ENCODE measurements at places on chromosomes 2 and 18.

DNA sequence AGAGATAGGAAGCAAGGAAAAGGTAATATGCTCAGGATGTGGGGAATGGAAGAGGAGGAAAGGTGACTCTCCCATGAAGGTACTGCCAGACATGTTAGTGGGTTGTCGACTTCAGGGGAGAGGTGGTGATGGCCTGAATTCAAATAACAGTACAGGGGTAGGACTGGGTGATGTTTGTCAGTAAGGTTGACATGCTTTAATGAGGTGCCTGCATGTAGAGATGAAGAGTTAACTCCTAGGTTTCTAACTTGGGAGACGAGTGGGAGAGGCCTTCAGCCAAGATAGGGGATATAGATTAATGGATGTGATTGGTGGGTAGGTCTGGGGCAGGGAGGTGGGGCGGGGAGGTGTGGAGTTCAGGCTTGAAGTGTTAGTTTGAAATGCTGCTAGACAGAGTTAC lies 2.6 kb downstream of the NAPG start:
- no peak for DNase-seq

DNA sequence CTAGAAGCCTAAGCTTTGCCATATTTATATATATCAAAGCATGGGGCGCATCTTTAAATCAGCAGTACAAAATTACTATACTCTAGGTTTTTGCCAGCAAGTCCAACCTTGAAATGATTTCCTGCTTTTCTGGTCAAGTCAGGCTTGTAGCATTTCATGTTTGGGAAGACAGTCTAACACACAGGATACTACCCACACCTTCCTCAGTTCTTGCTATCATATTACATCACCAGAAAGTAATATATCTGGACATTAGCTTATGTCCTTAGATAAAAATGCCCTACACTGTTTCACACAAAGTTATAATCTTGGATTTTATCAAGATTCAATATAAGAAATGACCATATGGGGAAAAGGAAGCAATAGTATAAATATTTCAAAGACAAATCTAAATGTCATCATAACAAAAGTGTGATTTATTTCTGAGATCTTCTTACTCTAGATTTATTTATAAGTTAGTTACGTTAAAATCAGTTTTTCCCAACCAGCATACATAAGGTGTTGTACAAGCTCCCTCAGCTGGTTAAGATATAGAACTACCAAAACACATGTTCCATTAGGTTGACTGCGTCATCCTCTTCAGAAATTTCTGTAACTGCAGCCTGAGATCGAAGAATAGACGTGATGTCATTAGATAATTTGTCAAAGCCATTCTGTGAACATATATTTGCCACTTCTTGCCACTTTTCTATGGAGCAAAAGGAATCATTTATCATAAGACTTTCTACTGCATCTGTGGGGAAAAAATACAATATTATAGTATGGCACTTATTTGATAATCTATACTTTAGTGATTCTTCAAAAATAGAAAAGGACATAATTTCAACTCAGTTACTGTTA lies 56.6 kb downstream of the CLHC1 start:
- DNase-seq, result peak; percentile 80

DNA sequence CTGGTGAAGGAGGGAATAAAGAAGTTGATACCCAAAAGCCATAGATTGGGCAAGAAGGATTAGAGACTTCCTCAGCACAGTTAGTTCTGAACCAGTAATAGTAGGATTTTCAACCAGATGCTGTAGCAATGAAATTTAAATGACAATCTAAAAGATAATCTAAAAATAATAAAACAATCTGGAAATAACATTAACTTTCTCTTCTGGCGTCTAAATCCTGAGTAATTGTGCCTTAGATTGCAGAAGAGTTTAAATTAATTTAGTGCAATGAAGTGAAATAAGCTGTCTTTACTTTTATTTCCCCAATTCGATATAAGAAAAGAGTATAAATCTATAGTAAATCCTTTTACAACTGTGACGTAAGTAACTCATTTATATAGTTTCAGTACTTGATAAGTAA lies 186.8 kb upstream of the DOK6 start:
- no peak for DNase-seq

- DNase-seq, result no peak
These were observed 13.4 kb downstream of the IL37 start for GRCh38 chr2:112924360-112924759.

DNA sequence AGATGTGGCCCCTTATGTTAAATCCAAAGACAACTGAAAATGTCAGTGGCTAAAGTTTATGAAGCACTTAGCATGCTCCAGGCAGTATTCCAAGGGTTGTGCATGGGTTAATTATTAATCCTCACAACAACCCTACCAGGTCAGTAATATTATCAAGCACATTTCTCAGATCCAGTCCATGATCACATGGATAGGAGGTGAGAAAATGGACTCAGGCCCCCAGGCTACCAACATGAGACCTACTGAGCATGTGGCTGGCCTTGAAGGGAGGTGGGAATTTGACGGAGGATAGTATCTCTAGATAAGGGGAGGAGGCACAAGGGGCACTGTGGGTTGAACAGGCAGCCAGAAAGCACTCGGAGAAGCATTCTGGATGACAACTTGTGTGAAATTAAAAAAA lies 412.0 kb downstream of the MEIS1 start:
- DNase-seq, result no peak

DNA sequence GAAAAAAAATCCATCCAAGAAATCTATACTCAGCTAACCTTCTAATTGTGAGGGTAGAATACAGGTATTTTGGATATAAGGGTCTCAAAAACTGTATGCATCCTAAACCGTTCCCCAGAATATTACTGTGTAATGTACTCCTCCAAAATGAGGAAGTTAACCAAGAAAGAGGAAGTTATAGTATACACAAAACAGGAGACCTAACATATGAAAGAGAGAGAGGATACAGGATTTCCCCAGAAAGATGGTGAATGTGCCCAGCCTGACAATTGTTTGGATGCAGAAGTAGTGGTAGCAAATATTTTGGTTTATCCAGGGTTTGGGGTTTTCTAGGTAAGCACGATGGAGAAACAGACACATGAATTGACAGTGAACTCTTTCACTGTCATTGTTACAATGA lies 50.6 kb downstream of the GALNT3 start:
- DNase-seq, result no peak

- DNase-seq, result no peak
These were observed 24.1 kb downstream of the GULP1 start for GRCh38 chr2:188315750-188316149.

DNA sequence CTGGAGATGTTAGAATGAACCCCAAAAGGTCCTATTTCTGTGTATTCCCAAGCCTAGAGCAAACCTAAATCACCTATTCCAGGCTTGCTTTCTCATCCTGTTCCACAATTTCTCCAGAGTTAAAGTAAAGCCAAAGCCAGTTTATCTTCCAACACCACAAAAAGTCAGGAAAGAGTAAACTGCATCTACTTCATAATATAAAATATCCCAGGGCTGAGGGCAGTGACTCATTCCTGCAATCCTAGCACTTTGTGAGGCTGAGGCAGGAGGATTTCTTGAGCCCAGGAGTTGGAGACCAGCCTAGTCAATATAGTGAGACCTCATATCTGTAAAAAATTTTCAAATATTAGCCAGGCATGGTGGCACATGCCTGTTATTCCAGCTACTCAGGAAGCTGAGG lies 241.4 kb downstream of the CDH20 start:
- no peak for DNase-seq

- peak; percentile 58 for DNase-seq
These were observed 271.3 kb downstream of the KCNS3 start for GRCh38 chr2:18149660-18150246.

- DNase-seq, result no peak
These were observed 2.4 kb downstream of the CYP27C1 start for GRCh38 chr2:127217470-127218325.

DNA sequence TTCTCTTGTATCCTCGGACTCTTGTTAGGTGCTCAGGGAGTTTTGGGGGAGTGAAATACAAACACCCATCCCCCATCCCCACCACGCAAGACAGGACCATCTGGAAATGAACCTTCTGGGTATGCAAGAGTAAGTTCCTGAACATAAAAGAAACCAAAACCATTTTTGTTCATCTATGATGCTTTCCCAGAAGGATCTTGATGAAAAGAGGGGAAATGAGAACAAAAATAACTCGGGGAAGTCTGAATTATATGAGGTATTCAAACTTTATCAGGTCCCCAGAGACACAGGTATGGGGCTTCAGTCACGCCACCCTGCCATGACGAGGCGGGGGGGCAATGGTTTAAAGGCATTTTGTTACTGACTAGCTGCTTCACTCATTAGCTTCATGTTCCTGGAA lies 68.6 kb upstream of the DNMT3A start:
- no peak for DNase-seq

GRCh38 chr2:44203542-44203941 lies 34.9 kb downstream of the PPM1B start:
- no peak for DNase-seq

DNA sequence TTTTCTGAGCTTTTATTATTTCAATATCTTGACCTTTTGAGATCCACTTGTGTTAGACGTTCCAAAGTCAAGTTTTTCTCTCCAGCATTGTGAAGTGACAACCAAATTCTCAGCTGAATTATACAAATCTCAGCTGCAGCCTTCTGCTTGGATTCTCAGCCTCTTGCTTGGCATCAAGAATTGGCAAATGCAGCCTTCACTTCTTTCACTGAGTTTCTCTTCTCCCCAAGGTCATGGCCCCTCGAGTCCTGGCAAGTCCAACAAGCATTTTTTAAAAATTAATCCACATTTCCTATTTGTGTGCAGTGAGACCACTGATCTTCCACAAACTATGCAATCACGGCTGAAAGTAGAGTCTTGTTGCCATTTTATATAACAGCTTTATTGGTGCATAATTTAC lies 23.4 kb upstream of the SMIM21 start:
- no peak for DNase-seq

- DNase-seq, result no peak
These were observed 3.1 kb downstream of the NRXN1 start for GRCh38 chr2:51028829-51029228.

DNA sequence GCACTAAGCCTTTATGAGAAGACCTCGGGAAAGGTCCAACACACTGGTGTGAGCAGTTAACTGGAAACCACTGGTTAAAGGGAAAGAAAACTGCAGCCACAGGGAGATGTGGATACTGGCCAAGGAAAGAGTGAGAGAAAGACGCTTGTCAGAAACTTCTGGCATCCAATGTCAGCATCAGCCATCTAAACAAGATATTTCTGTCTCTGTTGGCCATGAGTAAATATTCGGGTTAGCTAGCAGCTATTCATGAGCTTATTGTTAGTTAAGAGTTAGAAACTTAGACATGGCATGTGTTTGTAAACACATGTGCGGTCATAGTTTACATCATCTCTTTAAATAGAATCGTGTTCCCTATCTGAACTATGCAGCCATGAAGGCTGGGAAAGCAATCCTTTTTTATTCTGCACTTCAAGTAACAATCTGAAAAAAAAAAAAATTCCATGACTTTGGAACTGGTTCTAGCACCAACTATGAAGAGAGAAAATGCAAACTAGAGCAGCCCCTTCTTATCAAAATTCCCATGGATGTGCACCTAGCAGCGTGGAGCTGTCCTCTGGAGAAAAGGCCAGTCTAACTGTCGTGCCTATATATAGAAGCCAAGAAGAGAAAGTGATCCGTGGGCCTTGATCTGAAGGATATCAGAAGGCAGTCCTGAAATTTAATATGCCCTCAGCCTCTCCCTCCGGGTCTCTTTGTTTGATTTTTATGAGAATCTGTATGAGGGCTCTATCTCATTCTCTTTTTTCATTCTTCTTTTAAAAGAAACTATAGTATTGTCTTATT lies 84.0 kb upstream of the RFX8 start:
- DNase-seq, result peak; percentile 81

DNA sequence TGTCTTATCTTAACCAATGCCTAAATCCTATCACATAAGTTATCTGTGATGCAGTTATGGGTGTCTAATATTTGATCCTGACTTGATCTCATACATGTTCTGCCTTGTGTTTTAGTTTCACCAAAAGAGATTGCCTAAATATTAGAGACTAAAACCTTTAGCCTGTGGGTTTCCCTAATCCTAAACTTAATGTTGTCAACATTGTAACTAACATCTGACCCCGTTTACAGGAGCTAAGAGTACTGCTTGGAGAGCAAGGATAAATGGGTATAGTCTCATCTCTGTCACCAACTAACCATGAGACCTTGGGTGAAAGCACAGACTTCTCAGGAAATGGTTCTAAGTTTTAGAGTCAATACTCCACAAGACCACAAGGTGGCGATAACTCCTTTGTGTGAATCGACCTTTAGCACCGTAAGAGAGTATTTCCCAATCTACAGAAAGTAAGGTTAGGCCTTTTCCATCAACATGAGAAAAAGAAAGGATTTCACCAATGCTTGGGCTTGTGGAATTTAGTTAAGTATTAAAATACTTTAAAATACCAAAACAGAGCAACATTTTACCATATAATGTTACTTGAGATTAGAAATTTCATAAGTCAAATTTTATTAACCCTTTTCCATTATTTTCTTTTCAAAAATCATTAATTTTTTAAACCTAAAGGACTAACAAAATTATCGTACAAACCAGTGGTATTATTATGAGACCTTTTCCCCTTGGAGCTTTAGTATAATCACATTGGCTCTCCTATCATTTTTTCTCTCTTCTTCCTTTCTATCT lies 60.5 kb downstream of the G6PC2 start:
- peak; percentile 92 for DNase-seq

DNA sequence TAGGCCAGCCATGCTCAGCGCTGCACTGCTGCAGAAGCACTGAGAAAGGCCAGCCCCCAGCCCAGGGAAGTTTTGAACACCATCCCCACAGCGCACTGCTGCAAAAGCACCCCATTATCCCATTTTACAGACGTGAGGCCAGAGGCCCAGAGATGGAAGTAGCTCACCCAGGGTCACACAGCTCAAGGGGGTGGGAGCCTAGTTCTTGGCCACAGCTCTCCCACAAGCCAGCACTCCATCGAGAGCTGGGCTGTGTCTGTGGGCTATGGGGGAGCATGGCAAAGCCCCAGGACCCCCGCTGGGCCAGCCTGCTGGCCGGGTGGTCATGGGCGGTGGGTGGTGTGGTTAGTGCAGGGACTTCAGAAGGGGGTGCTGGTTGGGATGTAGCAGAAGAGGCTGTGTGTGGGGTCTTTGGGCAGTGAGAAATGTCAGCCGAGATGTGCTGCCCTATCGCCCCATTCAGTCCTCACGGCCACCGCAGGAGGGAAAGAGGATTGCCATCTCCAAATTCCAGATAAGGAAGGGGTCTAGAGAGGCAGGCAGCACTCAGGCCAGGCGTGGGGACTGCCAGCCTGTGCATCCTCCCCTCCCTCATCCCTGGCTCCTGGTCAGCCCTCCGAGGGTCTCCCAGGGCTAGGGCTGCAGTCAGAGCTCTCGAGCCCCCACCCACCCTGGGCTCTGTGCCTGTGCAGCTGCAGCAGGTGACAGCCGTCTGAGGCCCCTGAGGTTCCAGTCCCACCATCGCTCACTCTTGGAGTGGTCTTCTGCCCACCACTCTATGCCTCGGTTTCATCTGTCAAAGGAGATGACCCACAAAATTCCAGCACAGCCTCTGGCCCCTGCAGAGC lies 17.0 kb upstream of the GPR17 start:
- no peak for DNase-seq

All from cardiac fibroblast (primary cell).